ENCODE measurements at places on chromosomes 13 and 19.

DNA sequence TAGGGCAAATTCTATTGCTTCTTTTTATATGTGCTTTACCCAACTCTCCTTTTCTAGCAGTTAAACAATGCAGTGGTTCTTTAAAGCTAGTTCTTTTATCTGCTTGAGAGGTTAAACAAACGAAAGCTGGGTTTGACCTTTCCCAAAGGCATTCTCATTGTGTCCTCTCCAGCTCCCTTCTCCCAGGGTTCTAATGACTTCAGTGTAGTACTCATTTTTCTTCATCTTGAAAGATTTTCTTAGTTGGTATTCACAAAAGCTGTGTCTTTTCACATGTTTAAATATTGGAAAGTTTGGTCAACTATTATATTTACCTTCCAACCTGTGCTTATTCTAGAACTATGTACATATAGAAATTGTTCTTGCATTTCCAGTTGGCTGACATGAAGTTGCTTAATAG lies 1.5 kb downstream of the WASF3 start:
- no peak for DNase-seq

GRCh38 chr13:98797456-98797855 lies 45.0 kb upstream of the SLC15A1 start:
- peak; percentile 27 for DNase-seq

DNA sequence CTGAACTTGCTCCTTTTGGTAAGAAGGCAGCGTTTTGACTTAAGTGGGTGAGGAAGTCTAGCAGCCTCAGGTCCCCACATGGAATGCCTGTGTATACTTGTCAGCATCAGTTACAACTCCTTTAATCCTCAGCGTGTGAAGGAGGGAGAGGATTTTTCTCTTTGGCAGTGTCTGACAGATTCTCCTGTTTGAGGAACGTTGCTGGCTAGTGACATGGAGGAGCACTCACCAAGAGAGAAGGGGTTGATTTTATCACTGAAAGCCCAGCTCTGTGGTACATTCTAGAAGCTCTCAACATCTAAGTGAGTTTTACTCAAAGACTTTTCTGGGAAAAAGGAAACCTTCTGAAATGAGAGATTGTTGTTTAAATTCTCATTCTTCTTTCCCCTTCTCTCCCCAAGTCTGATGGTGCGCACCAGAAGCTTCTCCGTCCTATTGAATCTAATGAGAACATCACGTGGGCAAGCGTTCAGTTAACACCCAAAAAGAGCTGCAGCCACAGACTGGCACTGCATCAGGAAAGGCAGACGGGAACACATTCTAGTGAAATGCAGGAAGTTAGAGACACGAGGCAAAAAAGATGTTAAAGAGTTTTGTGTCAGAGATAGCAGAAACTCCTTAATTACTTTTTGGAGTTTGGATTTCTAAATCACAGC lies 58.2 kb downstream of the GJA3 start:
- DNase-seq, result no peak

DNA sequence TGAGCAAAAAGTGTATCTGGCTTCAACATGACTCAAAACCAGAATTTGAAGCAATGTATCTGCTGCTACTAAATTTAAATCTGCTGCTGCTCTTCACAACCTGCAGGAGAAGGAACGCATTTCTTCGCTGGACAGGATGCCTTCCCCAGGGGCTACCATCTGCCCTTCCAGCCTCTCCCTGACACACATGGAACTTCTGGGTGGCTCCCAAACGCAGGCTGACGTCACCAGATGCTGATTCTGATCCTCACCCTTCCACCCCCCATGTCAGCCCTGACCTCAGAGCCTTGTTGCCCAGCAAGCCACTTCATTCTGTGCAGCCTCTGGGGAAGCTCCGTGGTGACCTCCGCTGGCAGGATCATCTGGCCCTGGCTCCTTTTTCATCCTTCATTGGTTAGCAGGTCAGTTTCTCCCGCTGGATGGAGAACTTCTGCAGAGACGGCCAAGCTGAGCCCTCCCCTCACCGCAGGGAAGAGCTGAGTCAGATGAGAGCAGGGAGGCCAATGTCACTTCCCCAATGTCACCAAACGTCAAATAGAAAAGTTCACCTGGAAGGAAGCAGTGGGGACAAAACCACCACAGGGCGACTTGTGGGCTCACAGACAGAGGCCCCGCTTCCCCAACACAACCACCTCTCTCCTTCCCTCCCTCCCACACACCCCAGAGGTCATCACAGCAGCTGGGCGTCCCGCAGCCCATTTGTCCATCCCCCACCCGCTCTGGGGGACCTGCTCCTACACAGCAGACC lies 14.0 kb upstream of the RAB20 start:
- no peak for DNase-seq

- no peak for DNase-seq
Measured at GRCh38 chr13:40626977-40627376, 39.5 kb downstream of the FOXO1 start.

GRCh38 chr19:41328157-41328841 lies 18.3 kb downstream of the CCDC97 start:
- no peak for DNase-seq

GRCh38 chr19:41917676-41918075 lies 10.6 kb downstream of the ERFL start:
- DNase-seq, result no peak

- DNase-seq, result no peak
Measured at GRCh38 chr13:95418946-95419345, 117.7 kb upstream of the ABCC4 start.

DNA sequence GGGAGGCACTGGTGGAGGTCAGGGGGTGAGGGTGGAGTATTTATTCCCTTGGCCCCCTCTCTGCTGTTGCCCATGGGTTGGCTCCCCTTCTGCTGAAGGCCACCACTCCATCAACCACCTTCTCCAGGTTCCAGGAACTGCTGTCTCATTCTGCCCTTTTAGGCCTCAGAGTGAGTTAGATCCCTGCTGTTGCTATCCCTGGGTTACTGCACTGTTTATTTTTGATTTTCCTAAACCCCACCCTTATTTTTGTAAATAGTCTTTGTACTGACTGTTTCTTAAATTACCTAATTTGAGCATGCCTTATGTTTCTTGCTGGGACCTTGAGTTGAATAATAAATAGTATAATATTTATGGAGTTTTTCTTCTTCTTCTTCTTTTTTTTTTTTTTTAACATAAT lies 132.8 kb downstream of the RGCC start:
- DNase-seq, result no peak

DNA sequence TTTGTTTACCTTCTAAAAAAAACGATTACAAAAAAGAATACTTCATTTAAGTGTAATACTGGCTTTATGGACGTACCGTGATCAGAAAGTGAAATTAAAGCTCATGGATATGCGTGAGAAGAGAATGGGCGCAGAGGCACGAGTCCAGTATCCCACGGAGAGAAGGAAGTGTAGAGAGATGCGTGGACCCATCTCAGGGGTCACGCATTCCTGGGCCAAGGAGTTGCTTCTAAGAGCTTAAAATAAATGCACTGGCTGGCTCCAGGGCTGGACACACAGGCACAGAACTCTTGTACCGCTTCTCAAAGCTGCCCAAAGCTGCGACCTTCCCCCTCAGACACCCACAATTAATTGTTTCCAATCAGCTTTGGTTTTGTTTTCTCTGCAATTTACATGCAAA lies 8.7 kb upstream of the SPC24 start:
- no peak for DNase-seq

DNA sequence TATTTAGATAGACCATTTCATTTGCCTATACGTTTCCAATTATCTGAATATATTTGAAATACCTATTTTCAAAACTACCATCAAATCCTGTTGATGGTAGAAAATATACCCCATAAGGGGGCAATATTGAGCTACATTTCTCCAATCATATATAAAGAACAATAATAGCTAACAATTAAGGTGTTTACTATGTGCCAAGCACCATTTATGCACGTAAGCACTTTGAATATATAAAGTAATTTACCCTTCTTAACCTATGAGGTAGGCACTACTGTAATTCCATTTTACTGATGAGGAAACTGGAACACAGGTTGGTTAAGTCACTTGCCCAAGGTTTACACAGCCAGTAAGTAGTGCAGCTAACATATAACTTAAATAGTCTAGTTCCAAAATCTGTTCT lies 79.2 kb downstream of the UBL3 start:
- peak; percentile 43 for DNase-seq

DNA sequence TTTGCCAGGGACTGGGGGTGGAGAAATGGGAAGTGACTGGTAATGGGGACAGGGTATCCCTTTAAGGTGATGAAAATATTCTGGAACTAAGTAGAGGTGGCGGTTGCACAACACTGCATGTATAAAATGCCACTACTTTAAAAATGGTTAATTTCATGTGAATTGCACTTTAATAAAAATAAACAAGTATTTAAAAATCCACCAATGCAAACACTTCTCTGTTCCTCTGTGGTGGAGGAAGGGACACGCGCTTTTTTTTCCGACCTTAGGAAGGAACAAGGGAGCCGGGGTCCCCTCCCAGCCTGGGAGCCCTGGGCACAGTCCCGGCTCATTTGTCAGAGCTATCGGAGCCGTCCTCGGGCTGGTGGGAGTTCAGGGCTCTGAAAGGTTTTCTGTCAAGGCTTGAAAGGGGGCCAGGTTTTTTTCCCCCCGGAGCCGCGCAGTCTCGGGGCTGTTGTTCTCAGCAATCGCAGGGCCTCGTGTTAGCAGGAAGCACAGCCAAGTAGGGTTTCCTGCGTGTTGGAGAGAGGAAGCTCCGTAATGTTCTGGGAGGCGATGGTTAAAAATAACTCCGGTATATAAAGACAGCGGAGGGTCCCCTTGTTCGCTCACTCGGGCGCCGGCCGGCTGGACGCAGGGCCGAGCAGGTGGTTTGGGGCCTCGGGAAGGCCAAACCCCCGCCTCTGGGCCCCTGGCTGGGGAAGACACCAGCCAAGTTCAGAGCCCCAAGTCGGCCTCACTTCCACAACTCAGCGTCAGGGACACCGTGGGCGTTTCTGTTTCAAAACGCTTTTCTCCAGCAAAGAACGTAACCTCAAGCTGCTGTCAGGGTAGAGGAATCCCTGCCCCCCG lies 41.2 kb upstream of the KLF2 start:
- DNase-seq, result peak; percentile 55

DNA sequence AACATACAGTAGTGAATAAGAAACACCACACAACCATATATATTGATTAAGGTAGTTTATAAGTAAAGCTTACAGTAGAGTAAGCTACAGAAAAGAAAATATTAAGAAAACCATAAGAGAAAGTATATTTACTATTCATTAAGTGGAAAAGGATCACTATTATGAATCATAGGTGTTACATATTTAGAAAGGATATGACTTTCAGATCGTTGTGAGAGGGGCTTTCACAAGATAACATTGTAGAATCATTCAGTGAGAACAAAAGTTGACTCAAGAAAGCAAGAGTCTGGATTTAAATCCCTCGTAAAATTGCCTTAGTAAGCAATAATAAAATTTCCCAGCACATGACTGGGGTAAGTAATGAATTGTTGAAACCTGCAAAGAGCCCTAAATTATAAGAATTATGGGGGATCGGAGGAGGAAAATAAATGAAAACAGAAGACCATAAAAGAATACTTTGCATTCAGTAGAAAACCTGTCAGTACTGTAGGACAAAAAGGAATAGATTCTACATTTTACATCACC lies 6.0 kb downstream of the UFM1 start:
- no peak for DNase-seq

GRCh38 chr13:47661076-47661475 lies 340.0 kb downstream of the SUCLA2 start:
- DNase-seq, result peak; percentile 88

DNA sequence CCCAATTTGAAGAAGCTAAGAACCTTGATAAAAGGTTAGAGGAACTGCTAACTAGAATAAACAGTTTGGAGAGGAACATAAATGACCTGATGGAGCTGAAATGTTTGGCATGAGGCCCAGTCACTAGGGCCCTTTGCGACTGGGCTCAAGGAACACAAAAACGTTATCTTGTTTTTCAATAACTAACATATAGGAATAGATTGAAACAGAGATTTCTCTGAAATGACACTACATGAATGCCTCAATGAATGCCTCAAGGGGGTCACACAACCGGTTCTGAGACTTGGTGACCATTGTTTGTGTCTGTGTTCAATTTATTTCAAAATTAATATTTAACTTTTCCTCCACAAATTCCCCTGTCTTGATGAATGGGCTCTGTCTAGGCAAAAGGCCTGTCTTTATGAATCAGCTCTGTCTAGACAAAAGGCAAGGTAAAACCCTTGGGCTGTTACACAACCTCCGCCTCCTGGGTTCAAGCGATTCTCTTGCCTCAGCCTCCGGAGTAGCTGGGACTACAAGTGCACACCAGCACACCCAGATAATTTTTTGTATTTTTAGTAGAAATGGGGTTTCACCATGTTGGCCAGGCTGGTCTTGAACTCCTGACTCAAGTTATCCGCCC lies 932 bp upstream of the ZNF486 start:
- DNase-seq, result no peak

DNA sequence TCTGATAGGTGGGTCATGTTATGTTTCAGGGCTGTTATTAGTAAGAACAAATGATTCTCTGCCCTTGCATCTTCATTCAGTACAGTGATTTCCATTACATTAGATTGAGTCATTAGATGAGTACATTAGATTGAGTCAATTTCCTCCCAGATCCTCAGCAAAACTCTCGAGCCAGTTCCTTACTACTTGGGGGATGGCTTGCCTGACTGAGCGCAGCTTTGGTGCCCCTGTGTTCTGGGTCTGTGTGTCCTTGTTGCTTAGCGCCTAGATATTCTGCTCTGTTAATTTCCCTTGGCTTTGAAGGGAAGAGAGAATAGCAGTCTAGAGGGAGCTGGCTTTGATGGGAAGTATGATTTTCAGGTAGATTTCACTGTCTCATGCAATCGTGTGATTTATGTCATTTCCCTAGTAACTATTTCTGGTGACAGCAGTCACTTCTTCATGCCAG lies 19.1 kb upstream of the SCEL start:
- peak; percentile 57 for DNase-seq

DNA sequence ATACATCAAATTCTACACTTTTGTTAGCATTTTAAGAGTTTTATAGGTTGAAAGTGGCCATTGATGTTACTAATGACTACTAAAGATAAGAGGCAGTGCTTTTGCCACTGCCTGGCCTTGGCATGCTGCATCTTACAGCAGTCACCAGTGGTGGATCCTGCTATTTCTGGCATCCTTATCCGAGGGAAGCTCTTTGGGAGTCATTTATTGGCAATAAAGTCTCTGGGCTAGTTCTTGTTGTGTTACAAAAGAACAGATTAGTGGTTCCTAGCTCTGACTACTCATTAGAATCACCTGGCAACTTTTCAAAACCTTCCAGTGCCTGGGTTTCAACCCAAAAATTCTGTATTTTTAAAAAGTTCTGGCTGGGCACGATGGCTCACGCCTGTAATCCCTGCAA lies 94.5 kb downstream of the ZMYM2 start:
- no peak for DNase-seq

GRCh38 chr13:72384879-72385278 lies 342.6 kb downstream of the MZT1 start:
- peak; percentile 72 for DNase-seq

DNA sequence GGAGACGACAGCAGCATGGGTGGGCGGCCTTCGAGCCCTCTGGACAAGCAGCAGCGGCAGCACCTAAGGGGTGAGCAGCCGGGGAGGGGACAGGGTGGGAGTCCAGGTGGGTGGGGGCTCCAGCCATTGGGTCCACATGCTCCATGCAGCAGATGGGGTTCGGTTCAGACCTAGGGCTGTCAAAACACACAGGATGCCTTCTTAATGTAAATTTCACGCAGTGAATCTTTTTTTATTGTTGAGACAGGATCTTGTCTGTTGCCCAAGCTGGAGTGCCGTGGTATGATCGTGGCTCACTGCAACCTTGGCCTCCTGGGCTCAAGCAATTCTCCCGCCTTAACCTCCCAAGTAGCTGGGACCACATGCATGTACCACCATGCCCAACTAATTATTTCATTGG lies 15.9 kb downstream of the PGLS start:
- DNase-seq, result no peak

GRCh38 chr19:30312582-30313352 lies 59.4 kb upstream of the ZNF536 start:
- no peak for DNase-seq

Data from fibroblast of upper back skin (primary cell).